ENCODE measurements at places on chromosomes 7 and 10.

DNA sequence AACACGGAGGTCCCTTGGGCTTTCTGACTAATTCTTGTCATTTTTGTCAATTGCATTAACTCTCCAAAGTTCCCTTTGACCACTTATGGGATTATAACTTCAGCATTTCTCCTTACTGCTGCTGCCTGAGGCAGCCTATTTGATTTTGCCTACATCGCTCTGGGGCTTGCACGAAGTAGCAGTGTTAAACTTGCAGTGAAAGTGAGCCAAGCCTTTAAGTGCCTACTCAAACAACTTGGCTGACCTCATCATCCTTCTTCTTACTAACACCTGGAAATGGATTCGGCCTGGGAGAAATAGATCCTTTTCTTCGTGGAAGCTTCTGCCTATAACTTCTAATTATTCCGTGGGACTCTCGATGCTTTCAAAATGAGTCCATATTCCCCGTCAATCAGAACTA lies 76.6 kb downstream of the DGKB start:
- no peak for DNase-seq

DNA sequence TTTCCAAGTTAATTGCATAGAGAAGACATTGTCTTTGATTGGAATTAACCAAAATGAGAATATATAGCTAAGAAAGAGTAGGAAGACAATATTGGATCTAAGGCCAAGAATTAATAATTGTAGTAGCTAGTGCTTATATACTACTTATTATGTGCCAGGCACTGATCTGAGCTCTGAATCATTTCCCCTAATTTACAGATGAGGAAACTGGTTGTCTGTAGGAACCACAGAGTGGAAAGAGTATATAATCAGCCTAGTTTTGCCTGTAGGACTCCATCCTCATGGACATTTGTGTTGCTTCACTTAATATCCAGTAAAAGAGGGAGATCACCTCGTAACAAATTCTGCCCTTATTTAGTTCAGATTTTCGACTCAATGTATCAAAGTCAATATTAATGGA lies 127.9 kb downstream of the ARID5B start:
- no peak for DNase-seq

GRCh38 chr10:97714401-97715258 lies 1.1 kb downstream of the MARVELD1 start:
- DNase-seq: no peak

GRCh38 chr10:12489806-12490205 lies 140.5 kb downstream of the CAMK1D start:
- DNase-seq: no peak

GRCh38 chr7:154425271-154425670 lies 373.1 kb downstream of the DPP6 start:
- DNase-seq: no peak
